ENCODE measurements at places on chromosomes 3 and 15. TPM values are rescaled to one million over a fixed set of nuclear protein-coding genes. Genes with fewer than 3 reads are reported as not detected.

Gene LMAN1L
- not detected for total RNA-seq

Gene RFTN1
- total RNA-seq, result 23.4 TPM

DNA sequence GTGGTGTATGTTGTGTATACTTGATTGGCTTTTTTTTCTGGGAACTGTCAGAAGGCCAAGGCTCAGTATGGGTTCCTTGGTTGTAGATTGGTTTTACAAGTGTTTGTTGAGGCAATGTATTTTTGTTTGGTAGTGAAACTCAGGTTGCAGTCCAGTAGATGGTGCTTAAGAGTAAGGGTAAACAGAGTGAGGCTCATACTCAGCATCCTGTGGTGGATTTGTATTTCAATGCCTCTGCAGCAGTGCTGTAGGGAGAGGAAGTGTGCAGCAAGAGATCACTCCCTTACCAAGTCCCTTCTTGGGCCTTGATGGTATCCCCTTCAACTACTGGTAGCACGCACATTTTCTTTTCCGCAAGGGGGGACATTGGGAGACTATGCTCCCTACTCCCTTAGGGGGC lies 428.5 kb upstream of the CNTN3 start:
- DNase-seq, result no peak

Gene ARGFX
- not detected for total RNA-seq
